ENCODE measurements at places on chromosomes 11 and 22.

- DNase-seq = no peak
Observed at GRCh38 chr11:61887839-61888494, 3.4 kb downstream of the FADS3 start.

DNA sequence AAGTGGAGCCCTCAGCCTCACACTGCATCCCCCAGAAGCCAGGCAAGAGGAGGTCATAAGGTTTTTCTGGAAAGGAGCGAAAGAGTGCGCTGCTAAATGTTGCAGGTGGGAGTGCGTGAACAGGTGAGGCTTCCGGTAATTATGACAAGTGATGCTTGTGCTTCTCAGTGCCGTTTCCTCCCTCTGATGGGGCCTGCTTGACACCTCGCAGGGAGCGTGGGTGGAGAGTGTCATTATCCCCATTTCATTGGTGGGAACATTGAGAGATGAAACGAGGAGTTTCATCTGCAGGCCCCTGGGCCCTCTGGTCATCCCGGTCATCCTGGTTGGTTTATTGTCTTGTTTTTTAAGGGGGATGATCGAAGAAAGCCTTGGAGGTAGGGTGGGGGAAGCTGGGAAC is 57.5 kb downstream of the BCR start:
- no peak for DNase-seq

GRCh38 chr22:48894804-48895250 is 932.8 kb downstream of the BRD1 start:
- DNase-seq = no peak

GRCh38 chr11:117199053-117199915 is at the start of gene TAGLN:
TAGLN (plus strand) TSS chr11:117199370; CDS start chr11:117203014, 3,644 bp downstream.
- no peak for DNase-seq

- no peak for DNase-seq
Observed at GRCh38 chr22:35375031-35375430, 5.9 kb upstream of the HMOX1 start.

GRCh38 chr22:29136782-29137700 is 64.2 kb downstream of the KREMEN1 start:
- DNase-seq = no peak

DNA sequence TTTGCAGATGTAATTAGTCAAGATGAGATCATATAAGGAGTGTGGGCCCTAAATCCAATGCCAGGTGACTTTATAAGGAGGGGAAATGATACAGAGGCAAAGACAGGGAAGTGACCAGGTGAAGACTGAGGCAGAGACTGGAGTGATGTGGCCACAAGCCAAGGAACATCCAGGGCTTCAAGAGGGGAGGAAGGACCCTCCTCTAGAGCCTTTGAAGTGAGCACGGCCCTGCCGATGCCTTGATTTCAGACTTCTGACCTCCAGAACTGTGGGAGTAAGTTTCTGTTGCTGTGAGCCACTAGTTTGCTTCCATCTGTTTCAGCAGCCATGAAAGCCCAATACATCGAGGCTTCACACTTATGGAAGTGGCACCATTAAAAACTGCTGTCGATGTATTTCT is 78.7 kb downstream of the SHANK2 start:
- no peak for DNase-seq

DNA sequence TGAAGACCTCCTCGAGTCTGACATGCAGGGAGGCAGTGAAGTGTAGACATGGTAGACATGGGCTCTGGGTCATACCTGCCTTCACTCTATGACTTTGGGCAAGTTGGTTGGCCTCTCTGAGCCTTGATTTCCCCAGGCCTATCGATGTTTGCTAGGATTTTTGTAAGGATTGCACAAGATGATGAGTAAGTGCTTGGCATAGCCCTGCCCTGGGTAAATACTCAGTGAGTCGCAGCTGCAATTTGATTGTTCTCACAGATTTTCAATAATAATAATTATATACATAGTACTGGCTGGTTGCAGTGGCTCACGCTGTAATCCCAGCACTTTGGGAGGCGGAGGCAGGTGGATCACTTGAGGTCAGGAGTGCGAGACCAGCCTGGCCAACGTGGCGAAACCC is 18.1 kb downstream of the MCM5 start:
- DNase-seq = no peak

- no peak for DNase-seq
Observed at GRCh38 chr11:16799890-16800289, 61.4 kb downstream of the C11orf58 start.

DNA sequence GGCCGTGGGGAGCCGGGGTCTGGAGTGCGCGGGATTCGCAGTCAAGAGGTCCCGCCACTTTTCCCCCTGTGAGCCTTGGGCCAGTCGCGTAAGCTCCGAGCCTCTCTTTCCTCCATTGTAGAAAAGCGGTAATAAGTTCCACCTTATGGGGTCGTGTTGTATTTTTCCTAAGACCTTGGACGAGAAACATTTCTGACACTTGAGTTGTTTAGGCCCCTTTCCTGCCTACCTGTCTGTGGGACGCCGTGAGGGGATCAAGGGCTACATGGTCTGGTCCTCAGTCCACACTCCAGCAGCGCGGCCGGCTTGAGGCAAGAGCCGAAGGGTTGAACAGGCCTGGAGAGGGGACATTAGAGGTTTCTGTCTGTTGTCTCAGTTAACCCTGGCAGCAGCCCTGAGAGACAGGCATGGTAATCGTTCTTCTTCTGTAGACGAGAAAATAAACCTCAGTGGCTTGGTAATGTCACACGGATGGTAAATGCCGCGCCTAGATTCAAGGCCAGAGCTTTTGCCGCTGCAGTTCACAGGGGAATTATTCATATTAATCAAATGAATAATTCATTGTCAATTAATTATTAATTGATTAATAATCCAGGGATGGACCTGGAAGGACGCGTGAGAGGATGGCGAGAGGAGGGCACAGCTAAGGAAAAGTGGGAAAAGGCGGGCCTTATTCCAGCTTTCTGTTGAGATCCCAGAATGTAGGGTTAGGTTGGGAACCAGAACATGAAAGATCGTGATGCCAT is 545 bp downstream of the FEN1 start:
- DNase-seq = no peak

- DNase-seq = no peak
Observed at GRCh38 chr11:35234460-35235156, 95.6 kb downstream of the CD44 start.

- no peak for DNase-seq
Observed at GRCh38 chr11:1760351-1761109, 3.2 kb downstream of the CTSD start.

GRCh38 chr11:69870766-69871165 is 51.5 kb upstream of the FGF3 start:
- DNase-seq = no peak

DNA sequence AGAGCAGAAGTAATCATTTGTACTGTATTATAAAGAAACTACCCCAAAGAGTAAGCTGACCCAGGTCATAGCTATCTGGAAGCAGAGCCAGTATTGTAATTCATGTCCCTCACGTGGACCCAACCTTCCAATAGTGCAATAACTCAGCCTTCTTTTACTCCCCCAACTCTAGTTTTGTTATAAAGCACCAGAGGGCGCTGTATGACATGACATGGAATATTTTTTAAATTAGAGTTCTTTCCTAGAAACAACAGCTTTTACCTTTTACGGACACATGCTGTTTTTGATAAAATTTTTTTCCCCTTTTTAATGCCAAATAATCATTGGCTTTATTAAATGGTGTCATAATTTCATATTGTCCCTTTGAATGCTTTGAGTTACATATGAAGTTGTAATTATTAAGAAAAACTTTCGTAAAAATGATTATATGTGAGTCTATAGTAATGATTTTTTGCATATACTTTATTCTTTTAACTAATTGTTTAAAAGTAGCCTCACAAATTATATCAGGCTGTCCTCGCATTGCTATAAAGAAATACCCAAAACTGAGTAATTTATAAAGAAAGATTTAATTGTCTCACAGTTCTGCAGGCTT is 76.9 kb downstream of the DKK3 start:
- DNase-seq = no peak

DNA sequence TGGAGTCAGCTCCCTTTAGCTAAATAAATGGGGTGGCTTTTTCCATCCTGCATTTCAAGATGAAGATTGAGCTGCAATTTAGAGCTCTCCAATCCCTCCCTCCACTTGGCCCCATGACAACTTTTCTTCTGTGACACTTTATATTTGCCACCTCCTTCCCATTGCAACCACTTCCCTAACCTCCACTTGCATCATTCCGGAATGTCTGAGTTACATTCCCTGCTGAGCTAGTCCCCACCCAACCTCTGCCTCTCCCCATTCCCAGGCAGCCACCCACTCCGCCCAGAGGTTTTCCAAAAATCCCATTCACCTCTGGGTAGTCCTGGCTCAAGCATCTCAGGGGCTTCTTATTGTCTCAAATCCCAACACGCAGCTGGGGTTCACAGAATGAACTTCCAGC is 24.7 kb downstream of the PC start:
- DNase-seq = no peak

GRCh38 chr22:20751185-20751851 is 22.6 kb upstream of the SERPIND1 start:
- no peak for DNase-seq

GRCh38 chr22:49094151-49094550 is 733.5 kb downstream of the BRD1 start:
- no peak for DNase-seq

DNA sequence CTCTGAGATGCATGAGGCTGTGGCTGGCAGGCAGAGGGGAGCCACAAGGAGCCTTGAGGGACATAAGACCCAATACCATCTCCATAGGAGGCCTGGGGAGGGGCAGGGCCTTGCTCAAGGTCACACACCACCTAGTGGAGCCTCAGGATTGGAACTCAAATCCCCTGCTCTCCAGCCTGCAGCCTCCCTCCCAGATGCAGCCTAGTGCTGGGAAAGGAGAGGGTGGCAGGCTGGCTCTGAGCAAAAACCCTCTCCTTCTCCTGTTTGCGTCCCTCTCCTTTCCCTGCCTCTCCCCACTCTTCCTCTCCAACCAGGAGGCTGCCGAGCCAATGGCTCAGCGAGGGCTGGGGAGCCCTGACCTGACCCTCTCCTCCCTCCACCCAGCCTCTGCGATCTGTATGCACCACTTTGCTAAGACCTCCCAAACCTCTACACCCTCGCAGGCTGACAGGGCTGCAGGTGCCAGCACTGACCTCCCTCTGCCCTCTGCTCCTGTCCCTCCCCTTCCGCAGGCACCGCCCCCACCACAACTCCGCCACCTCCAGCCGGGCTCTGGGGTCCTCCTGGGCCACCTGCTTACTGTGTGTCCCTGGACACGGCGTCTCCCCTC is 14.7 kb downstream of the IGLL1 start:
- no peak for DNase-seq

- no peak for DNase-seq
Observed at GRCh38 chr11:23425381-23425780, 565.1 kb upstream of the CCDC179 start.

DNA sequence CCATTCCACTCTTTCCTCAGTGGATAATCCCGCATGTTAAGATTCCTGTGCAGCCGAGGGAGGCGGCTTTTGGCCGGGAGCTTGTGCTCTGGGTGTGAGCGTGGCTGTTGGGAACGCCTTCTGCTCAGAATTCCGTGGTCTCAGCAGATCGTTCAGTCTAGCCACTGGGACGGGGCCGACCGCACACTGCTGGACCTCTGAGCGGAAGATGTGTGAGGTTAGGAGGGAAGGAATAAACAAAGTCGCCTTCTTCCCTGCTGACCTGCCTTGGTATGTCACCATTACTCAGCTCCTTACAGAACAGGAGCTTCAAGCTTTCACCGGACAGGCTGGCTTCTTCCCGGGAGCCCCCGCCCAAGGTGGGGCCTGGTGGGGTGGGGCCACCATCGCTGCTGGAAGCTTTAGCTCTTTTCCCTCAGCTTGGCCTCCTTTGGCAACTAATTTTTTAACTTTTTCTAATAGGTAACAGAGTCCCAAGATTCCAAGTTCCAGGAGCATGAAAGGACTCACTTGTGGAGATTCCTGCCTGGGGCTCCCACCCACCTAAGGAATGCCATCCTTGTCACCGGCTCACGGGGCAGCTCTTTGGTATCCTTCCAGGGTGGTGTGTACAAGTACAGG is 22.5 kb upstream of the SEPTIN5 start:
- DNase-seq = no peak

DNA sequence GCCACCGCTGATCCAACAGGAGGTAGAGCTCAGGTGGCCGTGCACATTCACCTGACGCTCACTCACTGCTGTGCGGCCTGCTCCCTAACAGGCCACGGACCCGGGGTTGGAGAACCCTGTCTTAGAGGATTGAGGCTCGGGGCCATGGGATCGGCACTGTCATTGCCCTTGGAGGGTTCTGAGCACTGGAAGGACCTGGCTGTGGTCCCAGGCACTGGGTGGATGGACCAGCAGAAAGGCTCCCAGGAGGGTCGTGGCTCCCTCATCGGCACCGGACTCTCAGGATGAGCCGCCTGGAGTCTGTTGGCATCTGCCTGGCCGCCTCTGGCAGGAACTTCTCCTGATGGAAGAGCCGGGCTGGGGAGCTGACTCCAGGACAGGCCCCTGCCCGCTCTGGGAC is 6.5 kb downstream of the KCNQ1 start:
- DNase-seq = no peak

All from stimulated activated CD8-positive, alpha-beta memory T cell treated with anti-CD3 and anti-CD28 coated beads, Interleukin-12 subunit alpha, Interleukin-12 subunit beta, amount 100 ng/mL, for 1 hour (primary cell).